Hematopoietic multipotent progenitor cell treated with erythropoietin and hydrocortisone succinate and interleukin-3 and kit ligand, for 4 days (in vitro differentiated cells): ENCODE measurements at places on chromosomes 1 and 21.

DNA sequence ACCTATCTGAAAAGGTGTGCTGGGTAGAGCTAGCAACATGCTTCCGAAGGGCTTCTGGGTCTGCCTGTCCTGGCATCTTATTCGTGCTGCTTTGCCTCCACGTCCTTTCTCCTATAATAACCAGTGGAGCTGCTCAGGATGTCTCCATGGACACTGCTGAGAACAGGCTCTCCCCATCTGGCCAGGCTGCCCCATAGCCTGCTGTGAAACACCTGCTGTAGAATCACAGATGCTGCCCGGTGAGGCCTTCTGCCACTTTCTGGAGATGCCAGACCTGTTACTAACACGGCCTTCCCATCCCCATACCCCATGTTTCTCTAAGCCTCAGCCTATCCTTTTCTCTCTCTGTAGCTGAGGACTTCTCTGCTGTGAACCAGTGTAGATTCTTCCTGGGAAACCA is 120.5 kb downstream of the IER5 start:
- no peak for DNase-seq

DNA sequence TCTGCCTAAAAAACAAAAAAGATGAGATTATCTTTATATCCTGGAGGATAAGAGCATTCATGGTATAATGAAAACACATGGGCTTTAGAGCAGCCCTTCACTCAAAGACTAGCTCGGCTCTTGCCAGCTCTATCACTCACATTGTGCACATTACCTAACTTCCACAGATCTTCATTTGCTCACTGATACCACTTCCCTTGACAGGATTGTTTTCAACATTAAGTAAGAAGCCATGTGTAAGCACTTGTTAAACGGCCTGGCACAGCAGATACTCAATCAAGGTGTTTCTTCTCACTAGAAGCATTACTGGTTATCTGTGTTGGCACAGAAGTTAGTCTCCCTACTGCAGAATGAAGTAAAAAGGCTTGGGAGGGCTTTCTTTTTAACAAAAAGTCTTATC is 18.7 kb downstream of the LPGAT1 start:
- DNase-seq, result peak; percentile 27

DNA sequence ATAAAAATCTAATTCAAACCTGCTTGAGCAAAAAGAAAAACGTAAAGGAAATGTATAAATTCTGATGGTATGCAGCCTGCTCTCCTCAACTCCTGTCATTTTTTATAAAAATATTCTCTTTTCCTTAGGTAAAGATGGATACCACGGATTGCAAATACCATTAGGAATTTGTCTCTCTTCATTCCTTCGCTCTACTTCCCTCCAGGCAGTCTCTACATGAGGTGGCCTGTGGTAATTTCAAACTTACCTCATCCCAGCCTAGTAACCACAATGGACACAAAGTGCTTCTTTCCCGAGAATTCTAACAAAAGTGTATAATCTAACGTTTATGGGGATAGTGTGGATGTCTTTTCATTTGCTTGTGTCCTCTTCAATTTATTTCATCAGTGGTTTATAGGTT is 239.5 kb upstream of the LRRC7 start:
- DNase-seq, result no peak

- DNase-seq, result peak; percentile 82
These were observed 836 bp downstream of the CDC7 start for GRCh38 chr1:91501523-91501851.

GRCh38 chr1:224498574-224499170 is 64.1 kb upstream of the WDR26 start:
- DNase-seq, result no peak

GRCh38 chr1:150233359-150234308 is 2.3 kb downstream of the ANP32E start:
- DNase-seq, result peak; percentile 64

DNA sequence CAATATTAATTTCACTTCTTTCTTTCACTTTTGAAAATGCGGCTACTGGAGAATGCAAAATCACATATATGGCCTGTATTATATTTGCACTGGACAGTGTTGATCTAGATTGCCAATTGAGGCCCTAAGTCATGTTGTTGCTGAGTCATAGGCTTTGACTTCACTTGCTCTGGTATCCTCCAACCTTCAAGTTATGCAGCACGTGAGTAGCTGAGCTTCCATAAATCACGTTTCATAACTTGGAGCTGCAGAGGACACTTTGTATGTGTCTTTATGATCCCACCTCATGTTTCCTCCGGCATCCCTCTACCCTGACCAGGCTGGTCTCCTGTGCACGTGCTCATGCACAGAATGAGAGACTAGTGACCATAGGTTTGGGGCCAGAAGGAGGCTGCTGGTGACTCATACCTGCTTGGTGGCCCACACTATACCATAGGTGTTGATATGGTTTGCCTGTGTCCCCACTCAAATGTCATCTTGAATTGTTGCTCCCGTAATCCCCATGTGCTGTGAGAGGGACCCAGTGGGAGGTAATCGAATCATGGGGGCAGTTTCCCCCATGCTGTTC is 103.0 kb upstream of the TSPAN2 start:
- DNase-seq, result no peak
